NCI-H2081 treated with DMSO at 0.1 percent for 48 hours (cell line): ENCODE measurements at places on chromosomes 1 and 21.

GRCh38 chr1:66380452-66381212 is 153.3 kb upstream of the SGIP1 start:
- no peak for DNase-seq

- no peak for DNase-seq
Observed at GRCh38 chr1:245205396-245205795, 50.6 kb downstream of the KIF26B start.

GRCh38 chr1:9369964-9370788 is 77.5 kb downstream of the SPSB1 start:
- DNase-seq, result no peak

- no peak for DNase-seq
Observed at GRCh38 chr1:234628089-234628488, 18.1 kb upstream of the IRF2BP2 start.

DNA sequence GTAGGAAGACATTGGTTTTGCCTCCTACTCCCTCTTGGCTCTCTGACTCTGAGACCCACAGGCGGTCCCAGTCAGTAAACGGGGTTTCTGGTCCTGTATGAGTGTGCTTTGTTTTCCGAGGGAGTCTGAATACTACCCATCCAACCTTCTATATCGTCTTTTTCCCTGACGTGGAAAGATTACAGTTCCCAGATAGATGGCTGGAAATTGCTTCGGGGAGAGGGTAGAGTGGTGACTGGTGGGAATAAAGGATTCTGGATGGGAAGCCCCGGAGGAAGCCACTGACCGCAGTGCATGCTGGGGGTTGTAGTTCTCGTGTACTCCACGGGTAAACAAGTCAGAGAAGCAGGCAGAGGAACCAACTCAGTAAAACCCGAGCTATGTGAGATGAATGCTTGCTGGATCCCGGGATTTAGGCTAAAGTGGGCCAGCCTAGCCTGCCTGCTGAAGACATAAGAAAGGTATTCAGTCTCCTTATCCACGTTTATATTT is 66.2 kb upstream of the IRF2BP2 start:
- peak; percentile 57 for DNase-seq

GRCh38 chr1:235100194-235100772 is 28.4 kb downstream of the TOMM20 start:
- no peak for DNase-seq

DNA sequence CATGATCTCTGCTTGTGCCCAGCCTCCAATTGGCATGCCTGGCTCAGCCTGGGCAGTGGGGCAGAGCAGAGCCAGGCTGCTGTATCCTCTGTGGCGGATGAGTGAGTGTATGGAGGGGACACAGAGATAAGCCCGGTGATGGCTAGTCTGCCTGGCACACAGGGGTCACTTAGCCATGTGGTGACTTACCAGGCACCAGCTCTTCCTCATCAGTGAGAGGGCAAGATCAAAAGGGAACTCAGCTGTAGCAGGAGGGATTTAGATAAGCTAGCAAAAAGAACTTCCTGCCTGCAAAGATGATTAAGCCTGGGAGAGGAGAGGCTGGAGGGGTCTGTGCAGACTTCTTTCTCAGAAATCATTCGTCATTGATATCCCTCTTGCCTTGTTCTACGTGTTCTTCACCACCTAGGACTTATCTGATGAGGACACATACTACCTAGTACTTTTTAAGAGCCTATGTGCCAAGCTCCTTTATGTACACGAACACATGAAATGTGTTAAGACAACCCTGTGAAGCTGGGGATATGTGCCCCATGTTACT is 7.9 kb downstream of the KIF21B start:
- DNase-seq, result no peak

- DNase-seq, result no peak
Observed at GRCh38 chr1:3168678-3169077, 99.7 kb downstream of the PRDM16 start.

- DNase-seq, result no peak
Observed at GRCh38 chr1:44619261-44619900, 54.9 kb downstream of the TMEM53 start.

GRCh38 chr1:163241746-163242145 is 39.0 kb upstream of the RGS5 start:
- no peak for DNase-seq

DNA sequence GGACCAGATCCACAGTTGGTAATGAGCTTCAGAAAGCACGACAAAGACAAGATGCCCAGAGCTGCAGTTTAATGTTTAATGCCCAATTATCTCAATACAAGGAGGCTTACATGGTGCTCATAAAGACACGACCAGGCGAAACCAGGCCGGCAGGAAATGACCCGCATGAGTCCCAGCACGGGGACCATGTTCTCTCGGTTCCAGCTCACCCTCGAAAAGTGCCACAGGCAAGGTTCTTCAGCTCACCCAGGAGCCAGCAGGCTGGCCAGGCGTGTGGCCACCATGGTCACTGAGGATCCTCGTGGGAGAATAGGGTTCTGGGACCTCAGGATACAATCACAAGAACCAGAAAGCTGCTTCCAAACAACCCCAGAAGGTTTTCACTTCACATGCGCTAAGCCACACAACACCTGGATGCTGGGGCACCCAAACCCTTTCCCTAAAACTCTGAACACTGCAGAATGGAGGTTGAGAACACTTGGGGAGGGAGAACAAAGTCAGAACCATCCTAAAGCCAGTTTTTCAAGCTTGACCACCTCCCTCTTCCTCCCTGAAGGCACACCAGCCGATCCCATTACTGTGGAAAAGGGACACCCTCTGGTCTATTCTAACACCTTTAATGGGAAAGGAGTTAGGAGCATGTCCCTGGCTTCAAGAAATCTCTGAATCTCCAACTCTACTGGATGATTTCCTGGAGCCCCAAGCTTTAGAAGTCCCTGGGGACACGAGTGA is 22.6 kb upstream of the ASAP3 start:
- no peak for DNase-seq

DNA sequence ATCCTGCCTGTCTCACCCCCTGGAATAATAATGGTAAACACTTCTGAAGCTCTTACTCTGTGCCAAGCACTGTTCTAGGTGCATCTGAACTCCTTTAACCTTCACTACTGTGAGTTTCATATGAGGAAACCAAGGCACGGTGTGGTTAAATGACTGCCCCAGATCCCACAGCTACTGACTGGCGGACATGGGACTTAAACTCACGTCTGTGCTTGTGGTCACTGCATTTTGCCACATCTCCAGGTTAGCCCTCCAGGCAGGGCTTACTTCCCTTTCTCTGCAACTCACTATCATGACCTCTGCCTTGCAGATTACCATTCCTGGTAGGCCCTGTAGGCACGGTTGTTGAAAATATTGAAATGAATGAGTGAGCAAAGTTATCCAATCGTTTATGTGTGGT is 83.4 kb downstream of the ADSS2 start:
- no peak for DNase-seq

DNA sequence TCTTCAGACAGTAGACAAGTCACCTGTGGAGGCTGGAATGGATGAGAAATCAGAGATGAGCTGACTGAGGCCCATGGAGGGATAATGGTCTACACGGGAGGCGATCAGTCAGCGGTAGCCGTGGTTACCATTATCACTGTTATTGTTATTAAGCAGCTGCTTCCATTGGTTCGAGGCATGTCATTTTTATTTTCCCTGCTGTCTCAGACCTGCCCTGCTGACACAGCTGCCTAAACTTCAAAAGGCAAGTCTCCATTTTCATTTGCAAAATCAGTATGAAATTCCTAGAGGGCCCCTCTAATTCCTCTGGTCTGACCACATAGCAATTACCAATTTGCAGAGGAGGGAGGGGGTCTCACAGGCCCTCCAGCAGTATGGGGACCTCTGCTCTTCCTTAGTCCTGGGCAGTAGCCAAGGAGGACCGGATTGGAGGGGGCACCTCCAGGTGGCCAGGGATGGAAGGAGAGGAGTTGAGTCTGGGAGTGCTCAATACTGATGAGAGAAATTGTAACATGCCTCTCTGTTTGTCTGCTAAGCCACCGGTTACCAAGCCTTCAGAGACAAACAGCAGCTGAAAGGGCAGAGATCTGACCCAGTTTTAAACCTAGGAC is 184.2 kb downstream of the TRABD2B start:
- no peak for DNase-seq

DNA sequence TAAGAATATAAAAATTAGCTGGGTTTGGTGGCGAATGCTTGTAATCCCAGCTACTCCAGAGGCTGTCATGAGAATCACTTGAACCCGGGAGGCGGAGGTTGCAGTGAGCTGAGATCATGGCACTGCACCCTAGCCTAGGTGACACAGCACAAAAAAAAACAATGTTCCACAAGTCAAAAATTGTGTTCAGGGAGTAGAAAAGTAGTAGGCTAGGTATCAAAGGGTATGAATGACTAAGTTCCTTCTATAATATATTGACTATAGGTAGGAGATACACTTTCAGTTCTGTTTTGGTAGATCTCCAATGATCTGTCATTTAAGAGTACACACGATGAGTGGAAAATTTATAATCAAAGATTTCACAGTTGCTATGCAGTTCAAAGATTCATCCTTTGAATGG is 16.7 kb downstream of the USP48 start:
- DNase-seq, result no peak

DNA sequence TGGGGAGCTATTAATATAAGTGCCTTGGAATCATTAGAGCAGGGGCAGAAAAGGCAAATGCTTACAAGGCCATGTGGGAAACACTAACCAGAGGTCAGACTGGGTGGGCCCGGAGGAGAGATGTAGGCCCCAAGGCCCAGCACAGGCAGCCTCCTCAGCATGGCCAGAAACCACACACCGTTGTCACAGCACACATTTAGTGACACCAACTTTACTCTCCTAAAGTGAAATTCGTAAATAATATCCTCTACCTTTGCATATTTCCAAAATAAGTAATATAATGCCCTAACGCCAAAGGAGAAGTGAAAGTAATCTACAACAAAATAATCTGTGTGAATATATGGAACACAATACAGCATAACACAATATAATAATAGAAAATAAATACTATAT is 62.6 kb downstream of the KIF21B start:
- no peak for DNase-seq

- no peak for DNase-seq
Observed at GRCh38 chr21:37546949-37547614, 180.5 kb downstream of the DYRK1A start.

- DNase-seq, result no peak
Observed at GRCh38 chr1:168252204-168252733, 26.5 kb downstream of the SFT2D2 start.

- DNase-seq, result no peak
Observed at GRCh38 chr1:200778766-200779165, 40.1 kb downstream of the CAMSAP2 start.

- DNase-seq, result no peak
Observed at GRCh38 chr1:63318201-63318979, 4.0 kb upstream of the FOXD3 start.

GRCh38 chr1:1069711-1070676 is 4.1 kb downstream of the RNF223 start:
- no peak for DNase-seq

- no peak for DNase-seq
Observed at GRCh38 chr21:44590311-44590721, 2.0 kb downstream of the KRTAP10-6 start.

DNA sequence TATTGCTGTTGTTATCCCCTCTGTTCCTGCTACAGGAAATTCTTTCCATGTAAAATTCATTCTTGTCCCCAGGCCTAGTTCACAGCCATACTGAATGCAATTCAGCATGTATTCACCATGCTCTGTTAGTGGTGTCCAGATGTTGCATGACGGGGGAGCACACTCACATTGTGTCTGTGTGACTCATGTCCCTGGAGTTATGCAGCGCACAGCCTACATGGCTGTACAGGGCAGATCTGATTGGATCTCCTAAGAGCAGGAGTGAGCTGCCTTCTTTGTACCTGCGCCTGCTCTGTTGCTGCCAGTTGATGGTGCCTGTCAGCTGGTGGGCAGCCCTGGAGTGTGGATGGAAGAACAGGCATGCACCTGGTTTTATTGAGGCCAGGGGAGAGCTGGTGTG is 17.6 kb downstream of the HTR6 start:
- DNase-seq, result no peak

DNA sequence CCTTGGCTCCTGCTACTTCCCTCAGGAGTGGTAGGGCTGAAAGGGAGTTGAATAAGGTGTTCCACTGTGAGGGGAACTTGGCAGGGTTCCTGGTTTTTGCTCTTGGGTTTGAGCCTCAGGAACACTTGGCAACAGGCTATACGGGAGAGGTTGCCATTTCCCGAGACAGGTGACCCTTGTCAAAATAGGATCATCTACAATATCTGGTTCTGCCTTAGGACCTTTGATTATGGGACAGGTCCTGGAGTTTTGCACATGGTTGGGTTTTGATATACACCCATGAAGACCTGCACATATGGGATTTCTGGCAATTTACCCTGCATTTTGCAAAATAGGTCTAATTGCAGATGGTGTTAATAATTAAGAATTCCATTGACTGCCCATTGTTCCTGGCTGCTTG is 31.1 kb downstream of the YY1AP1 start:
- DNase-seq, result no peak

- no peak for DNase-seq
Observed at GRCh38 chr1:176066709-176067108, 140.4 kb downstream of the COP1 start.

- no peak for DNase-seq
Observed at GRCh38 chr21:31078216-31078615, 39.9 kb upstream of the KRTAP19-8 start.

DNA sequence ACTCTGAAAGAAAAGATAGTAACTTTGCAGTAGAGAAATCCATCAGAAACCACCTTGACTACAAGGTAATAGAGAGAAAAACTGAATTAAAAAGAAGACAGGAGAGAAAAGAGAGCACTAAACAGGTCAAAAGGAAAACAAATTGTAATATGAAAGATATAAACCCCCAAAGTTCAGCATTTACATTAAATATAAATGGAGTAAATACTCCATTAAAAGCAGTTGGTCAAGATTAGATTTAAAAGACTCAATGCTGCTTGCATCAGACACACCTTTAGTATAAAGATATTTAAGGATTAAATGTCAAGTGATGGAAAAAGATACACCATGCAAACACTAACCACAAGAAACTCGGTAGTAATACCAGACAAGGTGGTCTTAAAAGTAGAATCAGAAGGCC is 110.5 kb downstream of the PEX14 start:
- DNase-seq, result no peak

- no peak for DNase-seq
Observed at GRCh38 chr1:66931590-66931989, 6.8 kb downstream of the MIER1 start.

GRCh38 chr1:220732137-220732536 is 16.0 kb upstream of the MTARC2 start:
- DNase-seq, result no peak

- DNase-seq, result no peak
Observed at GRCh38 chr1:20361805-20362381, 71.2 kb downstream of the VWA5B1 start.

DNA sequence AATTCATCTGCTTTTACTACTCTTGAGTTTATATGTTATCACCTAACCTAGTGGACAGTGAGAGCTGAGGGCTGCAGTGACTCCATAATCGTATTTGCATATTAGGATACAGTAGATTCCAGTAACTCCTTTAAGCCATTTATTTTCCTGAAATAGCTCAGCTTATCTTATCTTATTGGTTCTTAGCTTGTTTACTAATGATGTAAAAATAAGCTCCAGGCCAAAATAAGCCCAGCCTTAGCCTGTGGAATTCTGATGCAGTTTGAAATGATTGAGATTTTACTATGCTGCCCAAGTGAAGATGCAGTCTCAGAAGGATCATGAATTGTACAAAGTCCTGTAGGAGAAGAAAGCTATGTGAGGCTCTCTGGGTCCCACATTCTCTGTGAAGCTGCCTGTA is 18.1 kb downstream of the ATP1A1 start:
- DNase-seq, result no peak
